Stimulated activated CD4-positive, alpha-beta T cell treated with anti-CD3 and anti-CD28 coated beads, Interleukin-1b, Interleukin-23, amount 100 ng/mL, for 1 hour (primary cell): ENCODE measurements at places on chromosomes 6 and 20.

DNA sequence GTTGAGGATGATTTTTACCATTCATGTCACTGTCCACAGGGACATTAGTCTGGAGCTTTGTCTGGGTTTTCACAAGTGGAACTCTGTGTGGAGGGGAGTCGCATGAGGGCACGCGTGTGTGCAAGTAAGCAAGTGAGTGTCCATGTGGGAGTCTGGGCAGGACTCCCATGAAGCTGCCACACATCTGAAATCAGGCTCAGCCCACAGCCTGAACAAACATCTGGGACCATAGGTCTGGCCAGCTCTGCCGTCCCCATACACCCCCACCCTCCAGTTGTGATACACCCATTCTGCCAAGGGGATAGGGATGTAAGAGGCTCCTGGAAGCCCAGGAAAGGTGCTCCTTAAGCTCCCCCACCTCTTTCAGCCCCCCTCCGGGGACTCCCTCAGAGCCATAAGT, 17.1 kb upstream of the FOXP4 start:
- DNase-seq: no peak

DNA sequence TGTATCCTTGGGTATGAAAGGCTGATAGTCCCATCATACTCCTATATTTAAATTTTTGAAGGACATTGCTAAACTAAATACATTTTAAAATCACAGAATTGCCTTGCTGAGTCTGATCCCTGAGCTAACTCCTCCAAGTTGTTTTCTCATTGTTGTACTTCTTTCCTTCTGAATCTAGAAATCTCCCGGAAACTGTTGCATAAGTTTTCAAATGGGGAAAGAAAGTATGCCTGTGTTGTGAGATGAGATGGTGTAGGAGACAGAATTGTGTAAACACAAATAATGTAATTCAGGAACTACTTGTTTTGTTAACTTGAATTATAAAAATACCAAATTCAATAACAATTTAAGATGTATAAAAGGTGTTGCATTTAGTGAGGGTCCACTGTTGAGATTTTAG, 7.3 kb downstream of the PNRC1 start:
- no peak for DNase-seq

- no peak for DNase-seq
Observed at GRCh38 chr6:168827586-168827871, 386.5 kb downstream of the SMOC2 start.

- DNase-seq: no peak
Observed at GRCh38 chr6:75419416-75419815, 74.2 kb downstream of the FILIP1 start.

- no peak for DNase-seq
Observed at GRCh38 chr6:143595251-143596036, 82.3 kb upstream of the PHACTR2 start.

GRCh38 chr20:2305946-2306345, 10.1 kb downstream of the TGM3 start:
- no peak for DNase-seq

- DNase-seq: no peak
Observed at GRCh38 chr6:134714679-134715078, 235.2 kb downstream of the ALDH8A1 start.

GRCh38 chr20:47754388-47754715, 30.9 kb downstream of the SULF2 start:
- no peak for DNase-seq

DNA sequence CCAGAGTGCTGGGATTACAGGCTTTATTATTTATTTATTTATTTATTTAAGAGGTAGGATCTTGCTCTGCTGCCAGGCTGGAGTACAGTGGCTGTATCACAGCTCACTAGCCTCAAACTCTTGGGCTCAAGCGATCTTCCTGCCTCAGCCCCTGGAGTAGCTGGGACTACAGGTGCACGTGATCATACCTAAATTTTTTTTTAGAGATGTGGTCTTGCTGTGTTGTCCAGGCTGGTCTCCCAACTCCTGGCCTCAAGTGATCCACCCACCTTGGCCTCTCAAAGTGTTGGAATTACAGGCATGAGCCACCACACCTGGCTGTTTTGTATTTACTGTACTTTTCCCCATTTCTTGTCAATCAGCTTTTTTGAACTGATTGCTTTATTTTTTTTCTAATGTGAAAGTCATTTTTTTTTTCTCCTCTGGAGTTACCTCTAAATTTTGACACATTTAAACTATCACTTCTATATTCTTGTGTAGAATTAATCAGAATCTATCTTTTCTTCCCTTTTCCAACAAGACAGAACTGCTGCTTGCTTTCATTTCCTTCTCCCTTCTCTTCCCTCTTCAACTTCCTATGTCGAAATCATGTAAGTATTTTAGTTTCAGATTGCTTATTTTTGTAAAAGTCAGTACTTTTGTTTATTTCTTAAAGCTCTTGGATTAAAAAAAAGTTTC, 12.0 kb downstream of the PANK2 start:
- DNase-seq: no peak

DNA sequence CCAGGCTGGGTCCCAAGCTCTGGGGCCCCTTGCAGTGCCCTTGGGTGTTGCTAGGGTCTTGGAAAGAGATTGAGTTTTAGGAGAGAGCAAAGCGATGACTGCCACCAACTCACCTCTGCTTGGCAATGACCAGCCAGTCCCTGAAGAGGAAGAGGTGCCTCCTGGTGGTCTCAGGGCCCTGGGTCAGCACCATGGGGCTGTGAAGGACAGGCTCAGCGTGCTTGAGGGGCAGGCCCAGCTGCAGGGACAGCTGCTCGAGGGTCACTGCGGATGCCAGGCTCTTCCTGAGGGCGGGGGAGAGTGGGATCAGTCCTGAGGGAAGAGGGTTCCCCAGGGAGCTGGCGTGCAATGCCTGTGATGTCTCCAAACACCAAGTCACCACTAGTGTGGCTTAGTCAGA, 50.8 kb upstream of the TAGAP start:
- no peak for DNase-seq

- DNase-seq: no peak
Observed at GRCh38 chr6:44071670-44072451, 55.4 kb downstream of the MRPL14 start.

DNA sequence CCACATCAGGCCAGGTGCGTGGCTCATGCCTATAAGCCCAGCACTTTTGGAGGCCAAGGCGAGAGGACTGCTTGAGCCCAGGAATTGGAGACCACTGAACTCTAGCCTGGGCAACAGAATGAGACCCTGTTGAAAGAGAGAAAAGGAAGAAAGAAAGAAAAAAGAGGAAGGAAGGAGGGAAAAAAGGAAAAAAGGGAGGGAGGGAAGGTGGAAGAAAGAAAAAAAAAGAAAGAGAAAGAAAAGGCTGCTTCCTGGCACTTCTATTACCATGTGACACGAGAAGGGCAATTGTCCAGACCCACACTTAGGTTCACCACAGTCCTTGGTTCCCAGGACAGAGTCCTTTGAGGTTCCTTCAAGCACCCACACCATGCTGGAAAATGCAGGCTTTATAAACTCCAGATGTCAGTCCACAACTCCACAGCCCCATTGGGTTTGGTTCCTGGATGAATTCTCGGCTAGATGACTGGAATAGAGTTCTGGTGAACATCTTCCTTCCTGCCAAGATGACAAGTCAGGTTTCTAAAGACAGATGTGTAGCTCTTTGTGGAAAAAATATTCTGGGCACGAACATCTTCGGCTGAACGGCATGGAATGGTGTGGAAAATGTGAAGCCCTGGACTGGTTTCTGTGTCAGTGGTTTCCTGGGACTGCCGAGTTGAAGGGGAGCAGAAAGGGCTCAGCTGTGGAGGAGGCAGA, 32.5 kb downstream of the NT5E start:
- DNase-seq: no peak

DNA sequence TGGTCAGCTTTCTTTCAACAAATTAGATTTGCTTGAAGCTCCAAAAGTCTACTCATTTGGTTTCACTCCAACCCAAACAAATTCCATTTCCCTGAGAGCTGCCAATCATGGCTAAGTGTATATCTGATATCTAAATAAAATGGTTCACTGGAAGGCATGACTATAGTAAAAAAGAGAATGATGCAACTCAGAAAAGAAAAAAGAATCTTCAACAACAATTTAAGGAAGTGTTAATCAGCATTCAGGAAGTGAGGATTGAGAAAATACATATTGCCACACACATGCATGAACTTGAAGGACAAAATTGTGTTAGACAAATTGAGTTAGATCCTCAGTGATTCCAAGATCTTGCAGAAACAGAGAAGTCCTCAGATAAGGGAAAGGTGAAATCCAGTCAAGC, 972.9 kb upstream of the FLRT3 start:
- no peak for DNase-seq

GRCh38 chr6:61809004-61809595, 476.9 kb downstream of the KHDRBS2 start:
- no peak for DNase-seq

GRCh38 chr6:127115084-127115655, 3.3 kb upstream of the RSPO3 start:
- DNase-seq: no peak

- no peak for DNase-seq
Observed at GRCh38 chr6:136604928-136605510, 54.8 kb upstream of the MAP7 start.

DNA sequence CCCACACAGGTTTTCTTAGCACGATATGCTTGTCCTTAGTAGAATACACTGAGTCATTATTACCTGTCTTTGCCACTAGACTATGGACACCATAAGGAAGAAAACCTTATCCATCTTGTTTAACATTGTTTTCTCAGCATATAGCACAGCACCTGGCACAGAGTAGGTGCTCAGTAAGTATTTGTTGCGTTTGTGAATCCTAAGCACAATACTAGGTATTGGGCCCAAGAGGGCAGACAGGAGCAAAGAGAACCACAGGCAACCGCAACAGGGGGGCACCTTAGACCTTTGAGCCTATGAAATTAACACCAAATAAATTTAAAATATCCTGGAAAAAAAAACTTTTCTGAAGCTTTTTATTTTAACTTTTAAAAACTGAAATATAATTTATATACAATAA, 3.7 kb upstream of the NCOA6 start:
- no peak for DNase-seq

DNA sequence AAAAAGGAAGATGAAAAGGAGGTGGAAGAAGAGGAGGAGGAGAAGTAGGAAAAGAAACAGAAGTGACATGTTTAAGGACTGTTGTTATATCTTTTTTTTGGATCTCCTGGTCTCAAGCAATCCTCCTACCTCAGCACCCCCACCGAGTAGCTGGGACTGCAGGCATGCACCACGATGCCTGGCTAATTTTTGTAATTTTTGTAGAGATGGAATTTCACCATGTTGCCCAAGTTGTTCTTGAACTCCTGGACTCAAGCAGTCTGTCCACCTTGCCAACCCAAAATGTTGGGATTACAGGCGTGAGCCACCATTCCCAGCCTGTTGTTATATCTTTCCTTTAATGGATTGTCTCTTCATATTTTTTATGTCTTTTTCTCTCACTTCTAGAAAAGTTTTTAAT, 19.5 kb upstream of the BCLAF1 start:
- DNase-seq: no peak

DNA sequence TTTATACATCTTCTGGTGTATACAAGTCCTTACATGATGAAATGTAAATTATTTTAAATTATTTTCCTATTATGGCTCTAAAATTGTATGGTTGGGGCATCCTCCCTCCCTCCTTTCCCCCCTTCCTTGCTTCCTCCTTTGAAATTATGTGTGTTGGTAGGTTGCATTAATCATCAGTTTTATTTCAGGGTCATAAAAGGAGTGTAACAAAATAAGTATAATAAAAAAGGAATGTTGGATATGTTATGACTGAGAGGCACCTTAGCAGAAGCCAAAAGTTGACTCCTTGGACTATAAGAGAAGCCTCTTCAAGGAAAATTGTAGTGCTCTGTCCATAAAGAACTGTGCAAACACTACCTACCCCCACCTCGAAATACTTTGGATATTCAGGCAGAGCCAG, 46.6 kb upstream of the PTPRK start:
- no peak for DNase-seq

DNA sequence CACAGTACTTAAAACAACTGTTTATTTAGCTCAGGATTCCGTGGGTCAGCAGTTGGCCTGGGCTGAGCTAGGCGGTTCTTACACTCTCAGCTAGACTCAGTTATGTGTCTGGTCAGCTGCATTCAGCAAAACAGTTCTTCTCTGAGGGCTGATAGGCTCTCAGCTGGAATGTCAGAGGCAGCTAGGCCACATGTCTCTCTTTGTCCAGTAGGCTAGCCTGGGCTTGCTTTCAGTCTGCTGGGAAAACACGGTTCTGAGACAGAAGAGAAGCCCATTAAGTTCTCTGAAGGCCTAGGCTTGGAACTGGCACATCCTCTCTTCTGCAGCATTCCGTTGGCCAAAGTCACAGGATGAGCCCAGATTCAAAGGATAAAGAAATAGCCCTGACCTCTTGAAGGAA, 65.6 kb downstream of the TULP4 start:
- DNase-seq: no peak

DNA sequence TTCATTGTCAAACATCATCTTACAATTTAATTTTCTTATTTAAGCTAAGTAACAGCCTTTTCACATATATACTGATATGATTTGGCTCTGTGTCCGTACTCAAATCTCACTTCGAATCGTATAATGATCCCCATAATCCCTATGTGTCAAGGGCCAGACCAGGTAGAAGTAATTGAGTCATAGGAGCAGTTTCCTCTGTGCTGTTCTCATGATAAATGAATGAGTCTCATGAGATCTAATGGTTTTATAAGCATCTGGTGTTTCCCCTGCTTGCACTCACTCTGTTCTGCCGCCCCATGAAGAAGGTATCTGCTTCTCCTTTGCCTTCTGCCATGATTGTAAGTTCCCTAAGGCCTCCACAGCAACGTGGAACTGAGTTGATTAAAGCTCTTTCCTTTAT, 25.1 kb upstream of the CMTR1 start:
- no peak for DNase-seq

GRCh38 chr6:13673368-13673767, 38.3 kb downstream of the RANBP9 start:
- DNase-seq: no peak

- DNase-seq: no peak
Observed at GRCh38 chr6:139126255-139126654, 8.6 kb upstream of the HECA start.

DNA sequence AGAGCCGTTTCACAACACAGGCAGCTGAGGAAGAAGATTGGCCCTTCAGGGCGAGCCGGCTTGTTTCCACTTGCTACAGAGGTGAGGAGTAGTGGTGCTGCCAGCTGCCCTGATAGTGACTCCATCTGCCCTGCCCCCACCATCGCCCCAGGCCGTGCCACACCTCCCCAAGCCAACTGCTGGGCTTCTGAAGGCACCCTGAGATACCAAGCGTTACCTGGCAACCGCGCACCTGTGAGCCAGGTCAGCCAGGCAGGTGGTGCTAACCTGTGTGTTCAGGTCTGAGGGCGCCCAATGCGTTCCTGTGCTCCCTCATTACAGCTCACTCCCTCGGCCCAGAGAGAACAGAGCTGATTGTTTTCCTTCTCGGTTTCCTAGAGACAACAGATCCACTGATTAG, 299.1 kb upstream of the ID4 start:
- DNase-seq: no peak

- DNase-seq: no peak
Observed at GRCh38 chr6:683742-684440, 9.0 kb downstream of the EXOC2 start.

DNA sequence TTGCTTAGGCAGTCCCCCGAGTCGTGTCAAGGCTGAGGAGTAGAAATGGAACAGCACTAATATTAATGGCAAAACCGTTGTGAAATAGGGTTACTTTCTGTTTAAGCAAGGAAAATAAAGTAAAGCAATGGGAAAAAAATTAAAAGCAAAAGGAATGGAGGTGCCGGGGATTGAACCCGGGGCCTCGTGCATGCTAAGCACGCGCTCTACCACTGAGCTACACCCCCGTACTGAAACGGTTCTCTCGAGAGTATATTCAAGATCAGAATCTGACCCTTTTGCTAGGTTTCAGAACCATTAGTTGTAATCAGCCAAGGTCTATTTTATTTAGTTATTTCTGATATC, 85.5 kb downstream of the TRIM27 start:
- DNase-seq: peak; percentile 39

- no peak for DNase-seq
Observed at GRCh38 chr20:24630486-24631172, 161.2 kb downstream of the SYNDIG1 start.
